Omental fat pad (tissue), 4 donors: ENCODE measurements at places on chromosomes 12 and 14. TPM values are rescaled to one million over a fixed set of nuclear protein-coding genes. Genes with fewer than 3 reads are reported as not detected.

TAS2R43 gene
- total RNA-seq, result 8.0 TPM

SYCP3 gene
- not detected for total RNA-seq

DTX1 gene
- 80.9 TPM for total RNA-seq

OR4K1 gene
- not detected for total RNA-seq

IL22 gene
- total RNA-seq, result not detected

CLEC7A gene
- 24.1 TPM for total RNA-seq

KRT72 gene
- 0.31 TPM for total RNA-seq

NOXRED1 gene
- total RNA-seq, result not detected

DNA sequence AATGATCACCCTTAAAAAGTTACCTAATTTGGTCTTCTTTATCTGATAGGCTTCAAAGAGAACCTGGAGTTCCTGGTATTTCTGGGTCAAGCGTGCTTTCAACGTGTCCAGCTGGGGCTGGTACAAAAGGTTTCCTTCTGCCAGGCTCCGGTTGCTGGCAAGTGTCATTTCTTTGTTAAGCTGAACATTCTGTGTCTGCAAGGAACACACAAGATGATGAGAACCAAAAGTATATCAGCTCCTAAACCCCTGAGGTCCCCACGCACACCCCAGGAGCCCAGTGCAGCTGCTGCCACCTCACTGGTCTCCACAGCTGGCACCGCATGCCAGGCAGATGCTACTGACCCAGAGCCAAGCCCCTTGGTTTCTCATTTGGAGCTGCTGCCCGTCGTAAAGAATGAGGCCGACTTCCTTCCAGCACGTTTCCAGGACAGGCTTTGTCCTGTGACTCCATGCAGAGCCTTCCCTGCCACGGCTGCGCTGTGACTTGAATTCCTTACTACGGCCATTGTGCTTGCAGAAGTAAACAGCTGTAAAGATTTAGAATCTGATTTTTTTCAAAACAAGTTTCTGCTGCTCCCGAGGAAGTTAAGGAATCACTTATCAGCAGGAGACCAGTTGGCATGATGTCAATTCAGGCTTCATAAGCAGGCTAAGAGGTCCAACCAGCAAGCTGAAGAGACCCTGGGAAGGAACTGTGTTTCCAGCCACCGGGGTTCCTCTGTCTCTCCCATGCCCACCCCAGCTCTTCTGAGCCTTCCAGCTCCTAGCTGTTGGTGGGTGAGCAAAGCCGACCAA is 24.9 kb downstream of the VPS37B start:
- DNase-seq, result no peak

DNA sequence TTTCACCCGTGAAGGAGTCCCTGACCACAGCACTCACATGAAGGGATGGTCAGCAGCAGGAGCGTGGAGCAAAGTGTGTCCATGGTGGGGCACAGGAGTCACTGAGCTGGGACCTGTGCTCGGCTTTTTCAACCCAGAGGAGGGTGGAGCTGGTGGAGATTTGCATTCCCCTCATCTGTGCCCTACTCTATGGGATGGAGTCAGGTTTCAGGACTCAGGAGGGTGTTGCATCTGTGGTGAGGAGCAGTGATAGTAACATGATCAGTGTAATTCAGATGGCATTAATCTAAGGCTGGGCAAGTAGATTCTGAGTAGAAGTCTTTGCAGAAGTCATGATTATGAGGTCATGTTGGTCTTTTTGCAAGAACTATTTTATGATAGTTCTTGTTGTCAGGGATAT is 511.9 kb downstream of the TMEM121 start:
- DNase-seq, result no peak

DNA sequence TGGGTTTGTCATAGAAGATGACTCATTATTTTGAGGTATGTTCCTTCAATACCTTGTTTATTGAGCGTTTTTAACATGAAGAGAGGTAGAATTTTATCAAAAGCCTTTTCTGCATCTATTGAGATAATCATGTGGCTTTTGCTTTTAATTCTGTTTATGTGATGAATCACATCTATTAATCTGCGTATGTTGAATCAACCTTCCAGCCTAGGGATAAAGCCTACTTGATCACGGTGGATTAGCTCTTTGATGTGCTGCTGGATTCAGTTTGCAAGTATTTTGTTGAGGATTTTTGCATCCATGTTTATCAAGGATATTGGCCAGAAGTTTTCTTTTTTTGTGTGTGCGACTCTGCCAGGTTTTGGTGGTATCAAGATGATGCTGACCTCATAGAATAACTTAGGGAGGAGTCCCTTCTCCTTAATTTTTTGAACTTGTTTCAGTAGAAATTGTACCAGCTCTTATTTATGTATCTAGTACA is 602.6 kb downstream of the SNAPC1 start:
- DNase-seq, result no peak

DNA sequence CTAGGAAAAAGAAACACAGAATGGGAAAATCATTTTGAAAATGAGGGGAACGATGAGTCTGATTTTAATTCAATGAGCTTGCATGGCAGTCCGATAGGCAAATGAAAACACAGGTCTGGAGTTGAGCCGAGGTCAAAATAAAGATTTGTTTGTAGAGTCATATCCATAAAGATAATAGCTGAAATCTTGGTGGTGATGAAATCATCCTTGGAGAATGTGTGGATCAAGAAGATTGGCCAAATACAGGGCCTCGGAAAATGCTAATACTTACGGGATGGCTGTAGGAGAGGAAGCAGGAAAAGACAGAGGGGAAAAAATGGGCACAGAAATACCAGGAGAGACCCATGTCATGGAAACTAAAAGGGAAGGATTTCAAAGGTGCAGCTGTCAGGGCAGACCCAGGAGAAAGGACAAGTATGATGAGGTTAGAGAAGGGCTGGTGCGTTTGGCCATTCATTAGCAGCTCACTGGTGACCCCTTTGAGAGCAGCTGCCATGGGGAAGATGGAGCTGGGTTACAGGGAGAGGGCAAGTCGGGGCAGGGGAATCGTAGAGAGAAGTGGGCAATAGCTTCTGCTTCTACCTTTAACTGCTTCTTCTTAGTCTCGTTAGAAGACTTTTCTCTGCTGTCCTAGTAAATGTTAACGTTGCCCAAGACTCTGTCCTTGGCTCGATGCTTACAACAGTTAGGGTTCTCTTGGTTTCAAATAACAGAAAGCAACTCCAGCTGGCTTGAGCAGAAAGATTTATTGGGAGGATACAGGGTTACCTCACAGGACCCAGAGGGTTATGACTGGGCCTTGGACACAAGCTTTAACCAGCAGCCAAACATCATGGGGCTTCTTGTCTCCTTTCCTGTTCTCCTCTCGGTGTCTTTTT is 161.8 kb downstream of the EFCAB11 start:
- no peak for DNase-seq

DNA sequence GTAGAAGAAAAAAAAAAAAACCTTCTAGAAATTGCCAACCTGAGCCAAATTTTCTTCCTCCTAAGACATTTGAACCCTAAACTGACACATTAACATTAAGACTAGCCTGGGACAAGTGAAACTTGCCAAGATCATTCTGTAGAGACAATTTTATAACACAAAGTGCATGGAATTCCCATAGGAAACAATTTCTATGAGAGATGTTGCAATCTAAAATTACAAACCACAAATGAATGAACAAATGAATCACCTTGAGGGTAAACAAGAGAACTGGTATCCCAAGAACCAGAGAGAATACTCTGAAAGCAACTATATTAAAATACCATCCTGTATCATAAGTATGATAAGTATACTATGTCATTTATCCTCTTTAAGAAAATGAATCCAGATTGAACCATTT is 165.3 kb downstream of the DICER1 start:
- DNase-seq, result no peak

DNA sequence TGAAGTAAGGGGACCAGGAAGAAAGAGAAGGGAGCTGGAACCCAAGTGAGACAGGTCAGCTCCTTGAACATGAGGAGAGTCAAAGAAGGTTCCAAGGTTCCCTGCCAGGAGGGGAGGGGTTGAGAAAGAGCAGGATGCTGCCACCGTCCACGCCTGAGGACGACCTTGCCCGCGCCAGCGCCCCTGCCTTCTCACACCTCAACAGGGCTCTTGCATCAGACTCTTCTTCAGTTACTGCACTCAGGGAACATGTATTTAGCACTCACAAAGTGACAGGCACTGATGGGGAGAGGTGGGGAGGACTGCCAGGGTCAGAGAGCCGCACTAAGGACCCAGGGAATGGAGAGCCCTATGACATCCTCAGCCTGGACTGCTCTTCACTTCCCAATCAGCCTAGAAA is 102.1 kb upstream of the NUDT4 start:
- no peak for DNase-seq

DNA sequence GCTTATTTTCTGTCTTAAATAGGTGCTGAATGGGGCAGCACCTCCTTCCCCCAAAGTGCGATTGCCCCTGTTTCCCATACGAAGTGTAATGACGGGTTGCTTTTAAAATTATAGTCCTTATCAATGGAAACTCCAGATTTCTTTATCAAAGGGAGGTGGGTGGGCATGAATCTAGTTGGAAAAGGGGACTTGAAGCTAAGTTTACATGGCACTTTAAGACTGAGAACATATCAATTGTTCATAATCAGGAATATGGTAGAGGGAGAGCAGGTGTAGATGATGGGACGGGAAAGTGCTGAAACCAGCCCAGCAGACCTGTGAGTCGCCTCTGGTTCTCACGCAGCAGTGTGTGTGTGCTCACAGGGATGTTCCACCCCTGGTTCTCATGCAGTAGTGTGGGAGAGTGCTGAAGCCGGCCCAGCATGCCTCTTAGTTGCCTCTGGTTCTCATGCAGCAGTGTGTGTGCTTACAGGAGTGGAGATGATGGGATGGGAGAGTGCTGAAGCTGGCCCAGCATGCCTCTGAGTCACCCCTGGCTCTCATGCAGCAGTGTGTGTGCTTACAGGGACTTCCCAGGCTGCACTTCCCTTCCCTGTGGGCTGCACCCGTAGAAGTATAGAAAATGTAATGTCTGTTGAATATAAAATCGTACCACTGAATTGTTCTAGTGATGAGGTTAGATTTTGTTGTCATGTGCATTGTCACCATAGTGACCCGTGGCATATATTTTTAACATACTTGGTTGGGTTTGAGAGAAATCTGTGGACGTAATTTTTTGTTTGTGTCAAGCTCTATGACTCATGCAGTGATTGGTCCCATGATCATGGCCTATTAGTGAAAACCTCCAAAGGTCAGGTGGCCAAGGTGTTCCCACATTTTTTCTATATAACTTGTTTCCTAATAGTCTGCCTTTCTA is 51.6 kb downstream of the GPATCH2L start:
- DNase-seq, result no peak

GRCh38 chr14:75069811-75070145 is 337 bp downstream of the ZC2HC1C start:
- no peak for DNase-seq

DNA sequence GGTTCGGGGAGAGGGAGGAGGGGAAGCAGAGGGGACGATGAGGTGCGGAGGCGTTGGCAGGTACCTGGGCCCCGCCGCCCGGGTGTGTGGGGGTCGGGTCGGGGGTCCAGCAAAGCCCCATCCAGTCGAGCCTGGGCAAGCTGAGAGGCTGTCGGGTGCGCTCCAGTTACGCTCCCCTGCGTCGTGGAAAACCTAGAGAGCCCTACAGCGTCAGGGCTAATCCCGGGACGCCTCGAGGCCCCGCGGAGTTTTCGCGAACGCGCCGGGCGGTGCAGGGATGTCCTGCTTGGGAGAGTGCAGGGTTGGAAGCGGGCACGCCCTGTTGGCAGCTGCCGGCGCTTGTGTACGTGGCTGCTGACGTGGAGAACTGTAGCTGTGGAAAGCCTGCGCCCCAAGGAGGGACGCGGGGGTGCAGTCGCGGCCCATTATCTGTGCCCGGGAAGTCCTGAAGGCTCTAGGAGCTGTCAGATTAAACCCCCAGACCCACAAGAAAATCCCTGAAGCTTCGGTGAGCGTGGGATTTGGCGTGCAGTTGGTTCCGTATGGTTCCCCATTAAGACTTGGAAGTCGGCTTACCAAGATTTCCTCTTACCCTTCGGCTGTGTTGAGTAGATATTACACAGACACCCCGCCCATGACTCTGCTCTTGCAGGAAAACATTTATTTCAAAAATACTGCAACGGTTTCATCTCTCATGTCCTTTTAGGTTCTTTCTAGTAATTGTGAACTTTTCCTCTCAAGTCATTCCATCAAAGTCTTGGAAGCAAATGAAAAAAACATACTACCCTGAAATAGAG is 11.3 kb upstream of the SLC38A2 start:
- DNase-seq, result peak; percentile 80

DNA sequence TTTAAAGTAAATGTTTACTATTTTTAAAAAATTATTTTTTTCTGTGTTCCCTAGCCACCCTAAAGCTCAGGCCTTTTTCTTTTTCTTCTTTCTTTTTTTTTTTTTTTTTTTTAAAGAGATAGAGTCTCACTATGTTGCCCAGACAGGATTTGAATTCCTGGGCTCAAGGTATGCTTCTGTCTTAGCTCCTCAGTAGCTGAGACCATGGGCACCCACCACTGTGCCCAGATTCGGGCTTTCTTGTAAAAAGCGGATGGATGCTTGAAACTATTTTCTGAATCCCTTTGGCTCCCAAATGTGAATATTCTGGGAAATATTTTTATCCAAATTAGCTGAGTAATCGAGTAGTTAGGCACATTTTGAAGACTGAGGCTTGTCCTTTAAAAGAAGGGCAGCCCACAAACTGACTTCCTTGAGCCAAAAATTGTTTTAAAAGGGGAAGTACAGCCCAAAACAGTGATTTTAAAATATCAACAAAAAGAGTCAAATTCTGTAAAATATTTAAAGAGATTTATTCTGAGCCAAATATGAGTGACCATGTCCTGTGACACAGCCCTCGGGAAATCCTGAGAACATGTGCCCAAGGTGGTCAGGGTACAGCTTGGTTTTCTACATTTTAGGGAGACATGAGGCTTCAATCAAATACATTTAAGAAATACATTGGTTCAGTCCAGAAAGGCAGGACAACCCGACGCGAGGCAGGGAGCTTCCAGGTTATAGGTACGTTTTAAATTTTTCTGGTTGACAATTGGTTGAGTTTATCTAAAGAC is 28.8 kb upstream of the HIGD1C start:
- DNase-seq, result no peak

DNA sequence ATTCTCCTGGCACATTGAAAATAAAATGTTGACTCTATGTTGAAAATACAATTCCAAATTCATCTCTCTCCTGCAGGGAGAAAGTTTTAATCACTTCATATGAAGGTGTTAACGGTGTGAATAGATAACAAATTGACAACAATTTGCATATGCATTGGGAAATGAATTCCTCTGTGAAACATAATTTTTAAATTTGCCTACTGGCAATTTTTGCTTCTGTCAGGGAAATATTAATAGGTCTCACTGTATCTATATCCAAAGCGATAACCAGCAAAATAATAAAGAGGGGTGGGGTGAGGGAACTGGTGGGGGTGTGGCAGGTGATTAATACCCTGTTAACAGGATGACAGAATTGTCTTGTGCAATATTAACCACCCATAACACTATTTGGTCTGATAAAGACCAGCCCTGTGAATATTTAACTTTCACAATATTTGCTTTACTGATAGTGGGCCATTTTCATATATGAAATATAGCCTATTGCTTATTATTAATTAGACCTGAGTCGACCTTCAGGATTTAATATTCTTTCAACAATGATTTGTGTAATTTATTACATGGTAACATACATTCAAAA is 239.0 kb upstream of the SSTR1 start:
- no peak for DNase-seq
